ENCODE measurements at places on chromosomes 12 and 14.

DNA sequence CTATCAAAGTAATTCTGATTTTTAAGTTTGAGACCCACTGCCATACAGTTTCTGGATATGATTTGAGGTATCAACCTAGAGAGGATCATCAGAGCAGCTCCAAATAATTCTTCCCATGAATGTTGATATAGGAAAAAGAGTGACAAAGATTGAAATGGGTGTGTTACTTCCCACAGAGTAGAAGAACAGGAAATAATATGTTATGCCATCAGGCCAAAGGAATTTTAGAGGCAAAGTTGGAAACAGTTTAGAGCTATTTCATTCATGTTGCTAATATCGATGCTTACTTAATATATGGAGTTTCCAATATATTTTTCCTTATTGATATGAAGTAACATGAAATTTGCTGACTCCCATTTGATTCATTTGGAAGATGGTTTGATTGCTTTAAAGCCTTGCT, 8.9 kb upstream of the MSRB3 start:
- no peak for DNase-seq

- DNase-seq: no peak
Measured at GRCh38 chr14:50658203-50658602, 9.9 kb downstream of the SAV1 start.

DNA sequence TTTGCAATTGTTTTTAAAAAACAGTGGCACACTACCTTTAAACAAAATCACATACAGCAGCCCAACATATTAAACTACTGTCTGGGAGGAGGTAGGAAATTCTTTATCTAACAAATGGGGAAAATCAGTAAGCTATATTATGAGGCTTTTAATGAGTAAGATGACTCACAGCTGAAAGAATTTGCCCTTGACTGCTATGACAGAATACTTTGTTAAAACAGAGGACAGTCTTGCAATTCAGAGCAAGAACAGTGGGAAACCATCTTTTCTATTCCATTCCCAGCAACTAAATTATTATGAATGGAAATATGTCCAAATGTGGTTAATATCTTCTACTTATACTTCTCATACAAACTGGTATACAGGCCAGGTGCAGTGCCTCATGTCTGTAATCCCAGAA, 49.2 kb upstream of the SGPP1 start:
- DNase-seq: no peak

GRCh38 chr12:122852336-122853275, 17.3 kb downstream of the HIP1R start:
- DNase-seq: no peak

DNA sequence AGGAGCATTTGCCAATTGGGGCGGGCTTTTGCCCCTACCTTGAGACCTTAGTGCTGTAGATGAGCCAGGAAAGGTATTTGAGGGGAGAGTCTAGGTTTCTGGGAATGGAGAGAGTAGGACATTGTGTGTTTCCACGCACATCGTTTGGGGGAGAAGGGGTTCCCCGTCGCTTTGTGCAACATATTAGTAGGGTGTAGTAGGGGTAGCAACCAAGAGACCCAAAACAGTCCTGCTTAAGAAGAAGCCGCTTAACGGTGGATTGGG, 694 bp upstream of the PTGES3 start:
- DNase-seq: no peak

DNA sequence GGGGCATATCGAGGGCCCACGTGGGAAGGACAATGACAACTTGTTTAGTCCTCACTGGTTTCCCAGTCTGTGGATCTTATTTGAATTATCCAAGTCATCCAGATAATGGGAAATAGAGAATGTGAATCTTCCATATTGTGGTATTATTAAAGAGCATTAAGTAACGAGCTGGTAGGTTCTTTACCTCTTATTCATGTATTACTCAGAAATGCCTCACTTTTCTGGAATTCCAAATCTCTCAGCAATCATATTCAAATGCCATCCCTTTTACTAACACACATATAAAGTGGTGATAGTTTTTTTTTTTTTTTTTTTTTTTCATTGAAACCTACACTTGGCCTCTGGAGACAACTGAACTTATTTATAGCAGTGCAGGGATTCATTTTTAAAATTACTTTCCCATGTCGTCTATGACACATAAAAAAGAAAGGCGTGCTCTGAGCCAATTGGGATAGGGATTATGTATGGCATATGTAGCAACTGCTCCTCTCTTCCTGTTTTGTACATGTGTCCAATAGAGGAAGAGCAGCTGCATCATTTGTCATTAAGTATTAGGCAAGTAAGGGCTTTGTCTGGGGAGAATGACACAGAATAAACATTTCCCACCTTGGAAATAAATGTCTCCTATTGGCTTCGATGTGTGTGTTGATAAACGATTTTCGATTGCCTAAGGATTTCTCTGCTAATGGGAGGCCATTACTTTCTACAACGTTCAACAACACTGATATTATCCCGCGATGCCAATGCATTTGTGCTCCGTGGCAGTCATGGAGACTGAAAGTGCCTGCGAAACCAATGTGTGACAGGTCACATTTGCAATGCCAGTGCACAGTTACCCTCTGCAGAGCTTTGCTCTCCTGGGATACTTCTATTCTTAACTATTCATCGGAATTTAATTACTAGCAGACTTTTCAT, 78.6 kb upstream of the IFNG-AS1 start:
- peak; percentile 1 for DNase-seq

DNA sequence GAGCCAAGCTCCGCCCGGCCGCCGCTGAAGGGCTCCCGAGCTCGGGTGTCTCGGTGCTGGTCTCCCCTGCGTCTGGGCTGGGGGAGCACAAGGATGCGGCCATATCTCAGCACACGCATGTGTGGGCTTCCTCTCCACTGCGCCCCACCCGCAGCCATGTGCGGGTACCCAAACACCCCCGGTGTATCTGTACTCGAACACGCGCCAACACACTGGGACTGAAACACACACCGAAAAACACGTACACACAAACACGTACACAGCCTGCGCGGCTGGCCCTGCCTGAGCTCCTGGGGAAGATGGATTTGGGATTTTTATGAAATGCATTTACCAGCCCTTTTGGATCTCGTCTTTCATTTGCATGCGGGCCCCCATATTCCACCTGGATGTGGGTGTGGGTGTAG, 897 bp upstream of the TBX3 start:
- DNase-seq: no peak

GRCh38 chr14:54947230-54947629, 44.6 kb upstream of the GCH1 start:
- no peak for DNase-seq

- DNase-seq: peak; percentile 31
Measured at GRCh38 chr12:123034022-123034541, 53.6 kb downstream of the ARL6IP4 start.

- DNase-seq: no peak
Measured at GRCh38 chr12:38811814-38812356, 93.5 kb downstream of the CPNE8 start.

DNA sequence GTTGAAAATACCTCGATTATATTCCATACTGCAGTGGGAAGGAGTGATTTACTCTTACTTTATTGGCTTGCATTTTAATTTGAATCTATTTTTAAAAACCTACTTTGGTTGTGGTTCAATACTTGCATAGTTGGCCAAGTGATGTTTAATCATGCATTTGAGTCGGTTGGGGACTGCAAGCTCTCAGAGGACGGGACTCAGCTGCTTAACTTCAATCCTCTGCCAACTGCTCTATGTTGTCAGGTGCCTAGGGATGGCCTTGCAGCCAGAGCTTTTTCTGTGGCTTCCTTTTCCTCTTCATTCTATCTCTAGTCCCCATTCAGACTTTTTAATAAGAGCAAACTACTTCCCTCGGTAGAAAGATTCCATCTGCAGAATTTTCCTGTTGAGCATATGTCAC, 53.4 kb upstream of the KRR1 start:
- DNase-seq: no peak

GRCh38 chr12:42641221-42641885, 51.8 kb upstream of the PRICKLE1 start:
- no peak for DNase-seq

GRCh38 chr12:50047693-50048250, 9.6 kb upstream of the ASIC1 start:
- no peak for DNase-seq

DNA sequence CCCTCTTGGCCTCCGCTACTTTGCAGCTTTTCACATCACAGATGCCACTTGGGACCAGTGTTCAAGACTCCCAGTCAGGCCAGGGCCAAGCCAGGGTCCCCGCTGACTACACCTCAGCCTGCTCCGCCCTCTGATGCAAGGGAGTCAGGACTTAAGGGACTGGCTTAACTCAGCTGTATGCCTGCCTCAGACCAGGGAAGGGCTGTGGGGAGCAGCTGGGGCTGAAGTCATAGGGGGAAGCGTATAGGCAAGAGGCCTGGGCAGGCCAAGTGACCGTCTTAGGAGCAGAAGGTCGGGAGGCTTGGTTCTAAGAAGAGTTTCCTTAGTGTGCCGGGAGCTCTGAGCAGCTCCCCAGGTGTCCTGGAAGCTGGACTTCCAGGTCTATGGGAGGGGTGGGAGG, 21.9 kb downstream of the KDM2B start:
- DNase-seq: peak; percentile 64

GRCh38 chr14:102594514-102595175, 2.2 kb downstream of the RCOR1 start:
- DNase-seq: peak; percentile 78

- DNase-seq: no peak
Measured at GRCh38 chr12:30969006-30969405, 42.5 kb downstream of the TSPAN11 start.

DNA sequence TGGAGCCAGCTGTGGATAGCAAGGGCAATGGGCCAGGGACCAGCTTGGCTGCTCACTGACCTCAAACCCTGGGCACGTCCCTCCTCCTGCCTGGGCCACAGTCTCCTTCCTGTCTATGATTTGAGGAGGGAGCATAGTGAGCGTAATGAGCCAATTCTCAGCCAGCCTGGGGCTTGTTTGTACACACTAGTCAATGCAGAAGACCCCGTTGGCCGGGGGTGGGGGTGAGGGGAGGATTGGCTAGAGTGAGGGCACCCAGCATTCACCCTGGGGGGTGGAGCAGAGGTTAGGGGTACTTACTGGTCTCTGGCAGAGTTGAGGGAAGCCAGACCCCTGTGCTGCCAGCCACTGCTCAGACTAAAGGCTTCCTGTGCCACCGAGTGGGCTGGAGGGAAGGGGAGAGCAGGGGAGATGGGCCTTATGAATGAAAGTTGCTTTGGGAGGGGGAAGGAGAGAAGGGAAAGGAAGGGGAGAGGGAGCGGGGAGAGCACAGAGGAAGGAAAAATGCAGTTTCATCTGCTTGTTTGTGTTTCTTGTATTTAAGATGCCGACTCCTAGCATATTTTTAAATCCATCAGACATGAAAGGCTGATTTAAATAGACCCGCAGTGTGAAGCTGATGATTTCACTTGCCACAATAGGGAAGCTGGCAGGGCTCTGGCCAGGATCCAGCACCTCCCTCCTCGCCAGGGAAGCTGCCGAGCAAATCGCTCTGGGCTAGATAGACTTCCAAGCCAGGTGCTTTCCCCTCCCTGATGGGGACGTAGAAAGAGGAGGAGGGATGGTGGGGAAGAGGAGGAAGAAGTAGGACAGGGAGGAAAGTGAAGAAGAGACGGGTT, 114.0 kb downstream of the PRMT8 start:
- peak; percentile 12 for DNase-seq

GRCh38 chr14:63174760-63175191, 29.5 kb upstream of the RHOJ start:
- no peak for DNase-seq

DNA sequence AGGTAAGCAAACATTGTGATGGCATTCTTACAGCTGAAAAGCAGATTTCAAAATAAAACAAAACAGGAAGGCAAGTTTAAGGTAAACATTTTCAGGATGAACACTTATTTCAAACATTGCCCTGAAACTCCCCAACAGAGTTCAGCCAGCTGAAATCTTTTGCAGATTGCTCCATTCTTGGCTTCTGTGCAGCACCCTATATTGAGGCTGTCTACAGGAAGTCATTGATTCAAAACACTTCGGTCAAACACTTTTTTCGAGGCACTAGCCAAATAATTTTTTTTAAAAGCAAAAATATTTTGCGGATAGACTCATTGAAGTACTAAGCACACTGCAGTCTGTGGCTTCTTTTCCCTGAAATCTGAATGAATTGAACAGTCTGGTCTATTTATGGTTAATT, 318.1 kb upstream of the PDE3A start:
- no peak for DNase-seq

DNA sequence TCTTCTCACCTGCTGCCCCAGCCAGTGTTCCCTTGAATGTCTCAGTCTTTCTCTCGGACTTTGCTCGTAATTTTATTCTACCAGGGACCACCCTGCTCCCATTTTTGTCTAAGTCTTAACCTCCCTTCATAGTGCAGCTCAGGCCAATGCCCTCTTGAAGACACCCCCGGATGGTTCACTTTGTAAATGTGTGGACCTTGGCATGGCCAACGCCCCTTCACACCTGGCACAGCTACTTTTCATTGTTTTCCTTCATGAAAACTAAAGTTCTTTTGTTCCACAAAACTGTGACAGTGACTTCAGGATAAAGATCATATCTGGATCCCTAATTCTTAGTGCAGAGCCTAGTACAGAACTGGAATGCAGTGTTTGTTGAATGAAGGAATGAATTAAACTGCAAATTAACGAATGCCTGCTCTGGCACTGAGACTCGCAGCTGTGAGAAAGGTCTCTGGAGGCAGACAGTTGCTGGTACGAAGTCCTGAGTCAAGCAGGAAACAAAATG, 3.5 kb upstream of the RNASE4 start:
- no peak for DNase-seq

DNA sequence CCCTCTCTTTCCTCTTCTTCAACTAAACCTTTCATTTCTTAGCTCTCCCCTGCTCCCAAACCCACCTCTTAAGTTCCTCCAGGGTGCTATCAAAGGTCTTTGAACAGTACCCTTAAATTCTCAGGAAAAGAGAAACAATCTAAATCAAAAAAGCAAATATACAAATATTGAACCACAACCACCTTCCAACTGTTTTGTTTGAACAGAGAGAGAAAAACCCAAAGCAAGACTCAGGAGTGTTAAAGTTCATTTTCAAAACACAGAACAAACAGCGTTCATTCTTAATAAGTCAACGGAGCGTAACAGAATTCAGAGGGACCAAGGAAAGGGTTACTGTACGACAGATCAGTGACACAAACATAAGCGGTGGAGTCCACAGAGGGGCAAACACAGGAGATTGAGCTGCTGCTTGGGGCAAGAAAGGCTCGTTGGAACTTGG, 73.3 kb downstream of the NDUFA12 start:
- DNase-seq: no peak

- no peak for DNase-seq
Measured at GRCh38 chr12:69981881-69982475, 157.0 kb downstream of the MYRFL start.

GRCh38 chr12:28540324-28540714, 350.1 kb downstream of the CCDC91 start:
- no peak for DNase-seq

All from inflammatory macrophage treated with lipopolysaccharide for 1 hour (primary cell).